Trophoblast cell (in vitro differentiated cells and primary cell): ENCODE measurements at places on chromosomes 1 and 21.

DNA sequence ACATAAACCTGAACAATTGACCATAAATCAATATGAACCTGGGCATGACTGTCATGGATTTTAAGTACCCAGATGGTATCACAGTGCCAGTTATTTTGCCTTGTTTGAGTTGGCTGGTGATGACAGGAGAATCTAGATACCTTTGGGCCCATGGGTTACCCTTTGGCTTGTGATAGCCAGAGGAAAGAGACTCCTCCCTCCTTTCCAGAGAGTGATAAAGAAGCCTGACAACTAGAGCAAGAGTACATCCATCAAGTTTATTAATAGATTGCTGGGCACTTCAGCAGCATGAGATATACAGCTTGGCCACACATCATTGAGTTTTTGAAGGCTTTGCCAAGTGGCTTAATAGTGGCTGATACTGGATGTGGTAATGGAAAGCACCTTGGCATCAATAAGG lies 6.6 kb upstream of the FMO3 start:
- no peaks in the 10 kb centered on the region for H3K27me3 ChIP-seq
- no peak overlapping the region for H3K27ac ChIP-seq
- no peak overlapping the region for H3K4me3 ChIP-seq
- no peaks in the 10 kb centered on the region for H3K36me3 ChIP-seq
- no peaks in the 10 kb centered on the region for H3K4me1 ChIP-seq
- DNase-seq: no peak

DNA sequence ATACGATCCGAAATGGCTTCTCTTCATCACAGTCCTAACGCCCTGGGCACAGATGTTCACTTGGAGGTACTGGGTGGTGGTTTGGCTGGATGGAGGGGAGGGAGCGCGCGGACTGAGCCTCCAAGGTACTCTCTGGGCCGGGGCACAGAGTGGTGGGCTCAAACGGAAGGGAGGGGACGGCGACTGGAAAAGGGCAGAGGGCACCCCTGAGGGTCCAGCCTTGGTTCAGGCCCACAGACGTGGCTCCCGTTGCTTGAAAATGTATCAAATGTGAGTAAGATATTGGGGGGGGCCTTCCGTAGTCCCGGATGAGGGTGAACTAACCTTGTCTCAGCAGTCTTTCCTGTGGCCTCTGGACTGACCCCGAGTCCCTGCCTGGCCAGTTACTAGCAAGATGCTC lies 463 bp downstream of the IL12RB2 start:
- H3K4me3 ChIP-seq: no peak overlapping the region
- no peaks in the 10 kb centered on the region for H3K36me3 ChIP-seq
- DNase-seq: no peak
- peaks cover 8% of the 10 kb centered on the region for H3K4me1 ChIP-seq
- peaks cover 18% of the 10 kb centered on the region for H3K27me3 ChIP-seq
- no peak overlapping the region for H3K27ac ChIP-seq

- no peaks in the 10 kb centered on the region for H3K4me1 ChIP-seq
- no peak overlapping the region for H3K27ac ChIP-seq
- H3K36me3 ChIP-seq: no peaks in the 10 kb centered on the region
Measured at GRCh38 chr1:107990606-107991005, 25.6 kb upstream of the VAV3 start.

DNA sequence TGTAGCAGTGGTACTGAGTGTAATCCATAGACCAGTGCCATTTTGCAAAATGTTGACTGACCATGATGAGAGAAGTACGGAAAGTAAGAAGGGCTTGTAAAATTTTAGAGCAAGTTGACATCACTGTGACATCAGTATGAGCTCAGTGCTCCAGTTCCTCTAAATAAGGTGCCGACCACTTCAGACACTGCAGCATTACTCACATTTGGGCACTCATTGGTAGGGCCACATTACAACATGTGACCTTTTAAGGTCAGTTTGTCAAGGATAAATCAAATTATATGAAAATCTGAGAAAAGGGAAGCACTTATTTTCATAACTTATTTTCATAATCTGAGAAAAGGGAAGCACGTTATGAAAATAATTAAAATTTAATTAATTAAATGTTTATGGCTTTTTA lies 128.0 kb upstream of the ERG start:
- H3K36me3 ChIP-seq: no peaks in the 10 kb centered on the region
- no peak overlapping the region for H3K27ac ChIP-seq
- no peaks in the 10 kb centered on the region for H3K27me3 ChIP-seq
- no peaks in the 10 kb centered on the region for H3K4me1 ChIP-seq
- no peak for DNase-seq

- H3K4me1 ChIP-seq: no peaks in the 10 kb centered on the region
- H3K4me3 ChIP-seq: no peak overlapping the region
- DNase-seq: peak; percentile 81
Measured at GRCh38 chr21:43287111-43287760, 118.4 kb downstream of the CRYAA start.

- no peak overlapping the region for H3K4me3 ChIP-seq
- H3K4me1 ChIP-seq: no peaks in the 10 kb centered on the region
- no peaks in the 10 kb centered on the region for H3K36me3 ChIP-seq
- DNase-seq: no peak
Measured at GRCh38 chr1:239858057-239858456, 233.6 kb upstream of the FMN2 start.

GRCh38 chr1:209723756-209724693 lies 19.4 kb downstream of the HSD11B1 start:
- no peaks in the 10 kb centered on the region for H3K36me3 ChIP-seq
- H3K27me3 ChIP-seq: no peaks in the 10 kb centered on the region
- no peak overlapping the region for H3K27ac ChIP-seq
- no peak for DNase-seq

- DNase-seq: no peak
- no peaks in the 10 kb centered on the region for H3K27me3 ChIP-seq
- H3K36me3 ChIP-seq: no peaks in the 10 kb centered on the region
- no peak overlapping the region for H3K27ac ChIP-seq
- H3K4me3 ChIP-seq: no peak overlapping the region
- H3K4me1 ChIP-seq: no peaks in the 10 kb centered on the region
Measured at GRCh38 chr1:50497007-50497406, 73.8 kb upstream of the DMRTA2 start.

- H3K27ac ChIP-seq: no peak overlapping the region
- peak; percentile 18 for DNase-seq
- H3K27me3 ChIP-seq: no peaks in the 10 kb centered on the region
Measured at GRCh38 chr1:73674945-73675561, 522.9 kb downstream of the LRRIQ3 start.

DNA sequence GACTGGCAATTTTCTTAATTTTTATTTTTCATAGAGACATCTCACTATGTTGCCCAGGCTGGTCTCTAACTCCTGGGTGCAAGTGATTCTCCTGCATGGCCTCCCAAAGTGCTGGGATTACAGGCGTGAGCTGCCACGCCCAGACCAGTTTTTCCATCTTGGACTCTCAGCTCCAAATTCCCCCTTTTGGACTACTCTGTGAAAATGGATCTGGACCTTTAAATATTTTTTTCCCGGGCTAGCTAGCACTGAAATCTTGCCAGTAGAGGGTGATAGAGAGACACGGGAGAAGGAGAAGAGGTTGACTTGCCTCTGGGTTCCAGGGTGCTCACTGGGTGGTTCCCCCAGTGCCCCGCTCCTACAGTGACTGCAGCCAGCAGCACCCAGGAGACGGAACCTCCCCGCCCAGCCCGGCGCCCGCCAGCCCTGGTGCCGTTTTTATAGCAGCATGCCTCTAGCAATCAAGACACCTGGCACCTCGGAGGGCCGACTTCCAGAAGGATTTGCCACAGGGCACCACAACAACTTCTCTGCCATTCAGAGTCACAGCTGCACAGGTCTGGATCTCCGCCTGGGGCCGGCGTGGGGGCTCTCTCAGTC lies 34.7 kb upstream of the SCCPDH start:
- no peak overlapping the region for H3K27ac ChIP-seq
- peak; percentile 84 for DNase-seq
- H3K36me3 ChIP-seq: no peaks in the 10 kb centered on the region

DNA sequence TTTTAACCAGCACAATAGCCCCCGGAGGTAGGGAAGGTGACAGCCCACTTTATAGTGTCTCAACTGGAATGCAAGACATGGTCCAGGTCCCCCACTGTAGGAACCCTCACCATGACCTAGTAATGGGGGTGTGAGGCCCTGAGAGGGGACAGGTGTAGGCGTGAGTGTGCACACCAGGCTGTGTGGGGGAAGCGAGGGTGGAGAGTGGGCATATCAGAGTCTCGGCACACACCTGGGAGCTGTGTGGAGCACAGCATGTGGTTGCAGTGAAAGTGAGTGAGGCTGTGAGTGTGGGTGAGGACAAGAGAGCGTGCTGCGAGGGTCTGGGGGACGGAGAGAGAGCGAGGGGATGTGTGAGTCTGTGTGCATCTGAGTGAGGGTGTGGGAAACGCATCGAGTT lies 17.1 kb upstream of the RSPO1 start:
- no peaks in the 10 kb centered on the region for H3K4me1 ChIP-seq
- no peak overlapping the region for H3K4me3 ChIP-seq
- H3K27ac ChIP-seq: no peak overlapping the region
- H3K27me3 ChIP-seq: no peaks in the 10 kb centered on the region
- H3K36me3 ChIP-seq: no peaks in the 10 kb centered on the region
- DNase-seq: no peak

DNA sequence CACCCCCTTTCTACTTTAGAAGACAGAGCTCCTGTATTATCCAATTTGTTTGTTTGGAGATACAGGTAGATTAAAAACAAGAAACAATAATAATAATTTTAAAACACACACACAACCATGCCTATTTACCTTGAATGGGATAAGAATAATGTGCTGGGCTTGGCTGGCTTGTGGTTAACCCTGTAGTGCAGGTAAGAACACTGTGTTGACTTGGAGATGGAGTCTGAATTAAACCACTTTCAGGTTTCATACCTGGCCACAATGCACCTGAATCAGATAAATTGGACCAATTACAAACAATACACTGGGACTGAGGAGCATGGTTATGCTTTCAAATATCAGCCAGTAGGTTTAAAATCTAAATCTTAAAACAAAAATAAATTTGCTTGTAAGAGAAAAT lies 60.8 kb downstream of the EYA3 start:
- no peak overlapping the region for H3K27ac ChIP-seq
- H3K4me1 ChIP-seq: no peaks in the 10 kb centered on the region
- H3K4me3 ChIP-seq: no peak overlapping the region
- peaks cover 2% of the 10 kb centered on the region for H3K36me3 ChIP-seq
- no peaks in the 10 kb centered on the region for H3K27me3 ChIP-seq

- no peaks in the 10 kb centered on the region for H3K36me3 ChIP-seq
- H3K4me3 ChIP-seq: no peak overlapping the region
- H3K4me1 ChIP-seq: no peaks in the 10 kb centered on the region
- no peak for DNase-seq
- no peak overlapping the region for H3K27ac ChIP-seq
Measured at GRCh38 chr21:42027822-42028765, 17.9 kb upstream of the ZBTB21 start.

- no peaks in the 10 kb centered on the region for H3K27me3 ChIP-seq
- no peak overlapping the region for H3K4me3 ChIP-seq
- H3K4me1 ChIP-seq: no peaks in the 10 kb centered on the region
- H3K36me3 ChIP-seq: no peaks in the 10 kb centered on the region
- no peak for DNase-seq
- H3K27ac ChIP-seq: no peak overlapping the region
Measured at GRCh38 chr1:47756411-47756810, 240.8 kb downstream of the TRABD2B start.
